Endothelial cell (in vitro differentiated cells): ENCODE measurements at places on chromosomes 5 and 9. TPM values are rescaled to one million over a fixed set of nuclear protein-coding genes. Genes with fewer than 3 reads are reported as not detected.

DNA sequence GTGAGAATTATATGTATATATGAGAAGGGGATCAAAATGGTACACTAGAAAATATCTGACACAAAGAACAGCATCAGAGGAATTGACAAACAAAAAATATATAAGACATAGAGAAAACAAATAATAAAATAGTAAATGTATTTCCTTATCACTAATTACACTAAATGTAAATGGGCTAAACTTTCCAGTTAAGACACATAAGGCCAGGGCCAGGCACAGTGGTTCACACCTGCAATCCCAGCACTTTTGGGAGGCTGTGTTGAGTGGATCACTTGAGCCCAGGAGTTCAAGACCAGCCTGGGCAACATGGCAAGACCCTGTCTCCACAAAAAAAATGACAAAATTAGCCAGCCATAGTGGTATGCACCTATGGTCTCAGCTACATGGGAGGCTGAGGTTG, 8.5 kb downstream of the FBXL17 start:
- DNase-seq, result no peak

GRCh38 chr9:72952914-72953313, at the start of gene ALDH1A1:
TSS of gene ALDH1A1 (minus strand) at chr9:72953053. CDS start at chr9:72953000, 53 bp downstream.
- no peak for DNase-seq

- DNase-seq, result no peak
Observed at GRCh38 chr5:3194684-3195083, 400.9 kb upstream of the IRX1 start.

The RLN2 gene
- 1.4 TPM for total RNA-seq

The ANKRD20A1 gene
- total RNA-seq, result 0.54 TPM
